ENCODE measurements at places on chromosomes 6 and 20.

DNA sequence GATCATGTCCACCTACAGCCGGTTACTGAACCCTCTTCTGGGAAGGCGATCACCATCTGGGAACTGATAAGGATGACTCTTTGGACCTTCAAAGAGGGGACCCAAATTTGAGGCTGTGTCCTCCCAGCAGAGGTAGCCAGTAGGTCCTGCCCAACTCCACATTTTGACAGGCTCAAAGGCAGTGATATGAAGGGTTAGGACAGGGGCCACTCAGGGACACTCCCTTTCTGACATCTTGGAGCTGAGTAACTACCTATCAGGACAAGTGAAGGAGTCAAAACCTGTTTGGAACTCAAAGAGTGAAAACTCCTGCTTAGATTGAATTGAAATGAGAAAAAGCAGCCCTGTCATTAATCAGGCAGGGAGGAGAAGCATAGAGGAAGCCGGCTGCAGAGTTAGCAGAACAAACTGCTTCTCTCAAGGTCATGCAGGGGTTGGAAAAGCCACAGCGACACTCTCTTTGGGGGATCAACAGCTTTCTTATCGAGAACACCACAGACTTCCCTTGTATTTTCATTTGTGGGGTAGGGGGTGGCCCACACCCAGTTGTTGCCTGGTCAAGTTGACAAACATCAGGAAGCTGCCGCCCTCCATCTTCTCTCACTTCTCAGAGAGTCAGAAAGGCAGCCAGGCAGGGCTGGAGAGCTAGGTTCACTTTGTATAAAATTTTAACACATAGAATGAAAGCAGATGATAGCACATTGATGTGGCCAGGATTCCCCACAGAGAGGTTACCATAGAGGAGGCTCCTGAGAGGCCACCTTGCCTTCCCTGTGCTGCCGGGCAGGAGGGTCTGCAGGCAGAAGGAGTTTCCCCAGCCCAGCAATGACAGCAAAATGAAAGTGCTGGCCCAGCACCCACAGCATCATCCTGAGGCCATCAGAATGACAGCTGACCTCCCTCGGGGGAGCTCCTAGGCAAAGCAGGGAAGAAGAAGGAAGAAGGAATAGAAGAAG is 47.6 kb downstream of the AGPAT4 start:
- no peak for DNase-seq

GRCh38 chr6:28711788-28712341 is 186.2 kb downstream of the GPX5 start:
- no peak for DNase-seq

GRCh38 chr6:125271486-125272159 is 30.1 kb downstream of the HDDC2 start:
- no peak for DNase-seq

DNA sequence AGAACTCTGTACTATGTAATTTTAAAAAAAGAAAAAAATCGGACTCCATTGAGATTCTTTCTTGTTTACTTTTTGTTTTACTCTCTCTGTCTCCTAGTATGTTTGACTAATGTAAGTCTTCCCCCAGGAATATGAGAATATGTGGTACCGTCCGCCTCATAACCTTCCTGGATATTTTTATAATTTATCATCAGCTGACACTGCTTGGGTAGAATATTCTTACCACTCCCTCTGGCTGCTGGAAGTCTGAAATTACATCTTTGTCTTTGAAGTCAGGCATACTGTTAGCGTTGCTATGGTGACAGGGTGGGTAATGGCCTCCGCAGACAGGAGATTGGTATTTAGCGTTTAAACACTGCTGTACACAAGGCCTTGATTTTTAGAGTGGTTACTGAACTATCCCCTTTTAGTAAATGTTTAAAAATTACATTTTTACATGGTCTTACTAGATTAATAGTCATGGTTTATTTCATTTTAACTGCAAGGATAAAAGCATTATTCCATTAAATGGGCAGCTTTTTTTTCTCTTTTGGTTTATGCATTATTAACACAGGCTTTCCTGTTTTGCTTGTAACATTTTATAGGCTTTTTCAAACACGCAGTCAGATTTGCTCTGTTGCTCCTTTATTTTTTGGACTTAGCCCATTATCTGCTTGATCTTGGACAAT is 176.4 kb downstream of the ARID1B start:
- DNase-seq, result no peak

- DNase-seq, result no peak
Measured at GRCh38 chr6:129342243-129342642, 367.7 kb downstream of the ARHGAP18 start.

- no peak for DNase-seq
Measured at GRCh38 chr6:155235087-155235486, 28.7 kb upstream of the CLDN20 start.

DNA sequence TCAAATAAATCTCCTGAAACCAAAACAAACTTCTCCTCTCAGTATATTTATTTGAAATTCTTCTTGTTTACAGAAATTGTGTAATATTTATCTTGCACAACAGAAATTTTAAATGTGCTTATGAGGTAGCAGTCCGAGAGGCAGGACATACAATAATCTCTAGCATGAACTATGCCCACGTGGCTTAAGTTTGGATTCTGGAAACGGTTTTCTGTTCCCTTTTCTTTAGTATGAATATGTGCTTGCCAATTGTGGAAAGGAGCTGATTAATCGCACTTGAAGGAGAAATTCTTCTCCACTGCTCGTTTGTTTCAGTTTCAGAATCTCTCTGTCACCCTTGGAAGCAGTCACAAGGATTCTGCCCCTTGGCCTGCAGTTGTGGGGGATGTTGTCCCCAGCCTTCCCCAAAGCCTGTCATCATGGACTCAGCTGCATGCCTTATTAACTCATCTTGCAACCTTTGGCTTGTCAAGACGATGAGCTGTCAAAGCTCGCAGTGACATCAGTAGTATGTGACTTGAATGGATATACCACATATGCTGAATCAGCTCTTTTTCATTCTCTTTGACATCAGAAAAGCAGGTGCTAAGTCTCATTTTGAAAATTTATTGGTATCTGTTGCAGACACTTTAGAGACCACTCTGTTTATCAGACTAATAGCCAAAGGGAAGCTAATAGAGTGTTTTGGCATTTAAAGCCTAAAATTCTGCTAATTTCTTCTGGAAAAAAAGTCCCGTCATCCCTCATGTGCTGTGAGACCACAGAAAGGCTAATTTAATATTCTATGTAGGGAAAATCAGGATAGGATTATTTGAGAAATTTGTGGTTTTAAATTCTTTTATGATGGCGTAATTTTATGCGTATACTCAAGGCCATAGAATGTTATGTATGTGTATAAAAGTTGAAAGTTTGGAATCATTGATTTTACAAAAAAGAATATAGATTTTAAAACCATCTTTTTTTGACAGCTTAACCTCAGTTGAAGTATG is 186.8 kb downstream of the ARID1B start:
- DNase-seq, result no peak

DNA sequence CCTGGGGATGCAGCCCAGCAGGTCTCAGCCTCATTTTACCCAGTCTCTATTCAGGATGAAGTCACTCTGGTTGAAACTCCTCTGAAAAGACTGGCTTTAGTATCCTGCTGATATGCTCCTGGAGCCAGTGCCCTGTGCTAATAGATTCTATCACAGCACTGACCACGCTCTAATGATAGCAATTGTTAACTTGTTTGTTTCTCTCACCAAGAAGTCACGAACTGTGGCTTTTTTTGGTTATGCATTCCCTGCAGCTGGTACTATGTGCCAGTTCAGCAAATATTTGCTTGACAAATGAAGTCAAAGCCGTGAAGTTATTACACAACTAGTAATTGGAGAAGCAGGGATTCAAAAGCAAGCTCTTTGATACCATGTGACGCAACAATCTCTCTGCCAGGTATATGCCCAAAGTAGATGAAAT is 754.6 kb downstream of the KIF16B start:
- DNase-seq, result no peak

DNA sequence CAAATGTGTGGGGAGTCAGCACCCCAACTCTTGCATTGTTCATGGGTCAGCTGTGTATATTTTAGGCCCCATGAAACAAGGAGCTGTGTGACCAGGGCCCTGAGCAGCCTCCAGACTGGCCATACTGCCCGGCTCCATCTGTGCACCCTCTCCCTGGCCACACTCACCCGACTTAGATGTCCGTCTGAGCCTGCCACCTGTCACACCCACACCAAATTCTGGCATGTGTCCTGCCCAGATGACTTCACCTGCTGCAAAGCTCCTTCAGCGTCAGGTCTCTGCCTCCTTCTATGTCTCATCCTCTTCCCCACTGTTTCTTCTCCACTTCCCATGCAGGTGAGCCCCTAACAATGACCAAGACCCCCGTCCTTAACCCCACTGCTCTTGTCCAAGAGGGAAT is 88.1 kb upstream of the THBS2 start:
- no peak for DNase-seq

DNA sequence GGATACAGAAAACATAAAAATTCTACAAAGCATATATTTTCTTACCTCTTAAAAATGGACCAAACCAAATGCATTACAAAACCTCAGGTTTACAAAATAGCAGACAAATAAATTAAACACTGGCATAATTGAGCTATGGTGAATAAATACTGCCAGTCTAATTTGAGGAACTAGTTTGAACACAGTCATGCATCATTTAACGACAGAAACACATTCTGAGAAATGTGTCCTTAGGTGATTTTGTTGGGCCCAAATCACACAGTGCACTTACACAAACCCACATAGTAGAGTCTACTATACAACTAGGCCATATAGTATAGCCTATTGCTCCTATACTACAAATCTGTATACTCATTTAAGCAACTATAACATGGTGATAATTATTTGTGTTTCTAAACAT is 215.6 kb downstream of the FOXC1 start:
- DNase-seq, result no peak

GRCh38 chr6:116465246-116465645 is 4.1 kb downstream of the CALHM6 start:
- DNase-seq, result no peak
